Activated CD4-positive, alpha-beta T cell treated with anti-CD3 and anti-CD28 coated beads for 4 hours (primary cell): ENCODE measurements at places on chromosomes 6 and 20.

GRCh38 chr6:157946865-157947532 is 34.7 kb upstream of the SYNJ2 start:
- no peak for DNase-seq

GRCh38 chr6:36266913-36267644 is 2.8 kb upstream of the PNPLA1 start:
- DNase-seq, result no peak

DNA sequence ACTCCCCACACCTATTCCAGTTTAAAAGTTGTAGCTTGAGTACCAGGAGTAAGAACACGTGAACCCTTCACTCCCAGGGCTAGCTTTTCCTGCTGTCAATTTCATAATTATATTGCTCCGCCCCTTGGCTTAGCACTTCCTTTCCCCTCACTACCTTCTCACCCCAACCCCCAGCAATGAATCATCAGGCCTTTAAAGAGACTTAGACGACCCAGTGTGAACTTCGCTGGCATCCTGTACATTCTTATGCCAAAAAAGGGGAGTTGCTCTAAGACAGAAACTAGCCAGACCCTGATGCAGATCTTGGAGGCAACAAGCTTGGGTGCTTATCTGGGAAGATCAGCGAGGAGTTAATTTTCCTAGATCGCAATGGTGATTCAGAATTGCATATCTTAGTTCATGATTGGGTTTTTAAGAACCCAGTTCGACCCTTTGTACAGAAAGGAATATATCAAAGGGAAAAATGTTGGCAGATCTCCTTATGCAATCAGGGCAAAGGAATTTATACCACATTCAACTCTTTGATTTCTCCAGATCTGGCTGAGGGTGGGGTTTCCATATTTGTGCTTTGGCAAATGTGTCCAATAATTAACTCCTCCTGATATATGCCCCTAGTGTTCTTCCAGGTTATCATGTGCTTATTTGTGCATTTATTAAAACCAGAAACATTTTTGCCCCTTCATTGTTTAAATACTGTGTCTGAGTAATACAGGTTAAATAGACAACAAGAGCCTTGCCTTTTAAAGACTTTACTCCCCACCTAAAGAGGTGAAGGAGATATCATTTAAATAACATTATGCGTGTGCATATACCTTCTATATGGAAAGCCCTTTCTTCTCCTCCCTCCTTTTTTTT is 8.1 kb upstream of the ATXN1 start:
- peak; percentile 76 for DNase-seq

- no peak for DNase-seq
These were observed 440.1 kb downstream of the PTPRT start for GRCh38 chr20:42749556-42749955.

DNA sequence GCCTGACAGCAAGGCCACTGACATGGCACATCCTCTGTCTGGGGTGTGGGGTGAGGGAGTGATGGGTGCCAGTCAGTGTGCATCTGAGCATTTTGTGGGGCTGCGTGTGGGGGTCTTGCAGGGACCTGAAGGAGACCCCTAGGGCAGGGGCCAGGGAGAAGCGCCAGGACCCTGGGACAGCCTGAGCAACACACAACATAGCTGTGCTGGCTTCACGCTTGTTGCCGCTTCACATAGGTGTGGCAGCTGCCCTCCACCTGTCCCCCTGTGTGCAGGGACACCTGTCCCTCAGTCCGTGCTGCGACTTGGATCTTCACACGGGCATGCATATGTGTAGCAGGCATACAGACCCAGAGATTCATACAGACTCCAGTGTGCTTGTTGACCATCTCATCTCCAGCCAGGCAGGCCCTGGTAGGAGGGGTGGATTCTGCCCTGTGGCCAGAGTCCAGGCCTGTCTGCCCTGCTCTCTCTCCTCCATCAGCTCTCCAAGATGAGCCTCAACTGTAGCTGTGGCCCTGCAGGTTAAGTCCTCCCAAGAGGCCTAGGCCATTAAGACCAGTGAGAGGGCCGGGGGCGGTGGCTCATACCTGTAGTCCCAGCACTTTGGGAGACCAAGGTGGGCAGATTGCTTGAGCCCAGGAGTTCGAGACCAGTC is 3.2 kb upstream of the NPBWR2 start:
- DNase-seq, result no peak
